ENCODE measurements at places on chromosomes 12 and 14.

- peak; percentile 52 for DNase-seq
Measured at GRCh38 chr14:78598046-78598920, 428.1 kb downstream of the NRXN3 start.

- peak; percentile 40 for DNase-seq
Measured at GRCh38 chr12:77615332-77615731, 215.4 kb upstream of the NAV3 start.

DNA sequence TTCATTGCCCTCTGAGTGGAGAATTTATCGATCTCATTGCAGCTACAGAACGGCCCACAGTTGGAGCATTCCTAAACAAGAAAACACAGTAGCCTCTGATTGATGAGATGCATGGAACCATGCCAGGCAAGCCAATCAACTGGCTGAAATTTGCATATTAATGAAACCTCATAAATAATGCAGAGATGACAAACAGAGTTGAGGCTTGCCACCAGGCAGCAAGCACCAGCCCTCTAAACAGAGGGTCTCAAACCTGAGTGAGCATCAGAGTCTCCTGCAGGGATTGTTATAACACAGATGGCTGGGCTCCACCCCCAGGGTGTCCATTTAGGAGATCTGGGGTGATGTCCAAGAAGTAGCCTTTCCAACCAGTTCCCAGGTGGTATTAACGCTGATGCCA is 60.9 kb upstream of the CMKLR1 start:
- no peak for DNase-seq

DNA sequence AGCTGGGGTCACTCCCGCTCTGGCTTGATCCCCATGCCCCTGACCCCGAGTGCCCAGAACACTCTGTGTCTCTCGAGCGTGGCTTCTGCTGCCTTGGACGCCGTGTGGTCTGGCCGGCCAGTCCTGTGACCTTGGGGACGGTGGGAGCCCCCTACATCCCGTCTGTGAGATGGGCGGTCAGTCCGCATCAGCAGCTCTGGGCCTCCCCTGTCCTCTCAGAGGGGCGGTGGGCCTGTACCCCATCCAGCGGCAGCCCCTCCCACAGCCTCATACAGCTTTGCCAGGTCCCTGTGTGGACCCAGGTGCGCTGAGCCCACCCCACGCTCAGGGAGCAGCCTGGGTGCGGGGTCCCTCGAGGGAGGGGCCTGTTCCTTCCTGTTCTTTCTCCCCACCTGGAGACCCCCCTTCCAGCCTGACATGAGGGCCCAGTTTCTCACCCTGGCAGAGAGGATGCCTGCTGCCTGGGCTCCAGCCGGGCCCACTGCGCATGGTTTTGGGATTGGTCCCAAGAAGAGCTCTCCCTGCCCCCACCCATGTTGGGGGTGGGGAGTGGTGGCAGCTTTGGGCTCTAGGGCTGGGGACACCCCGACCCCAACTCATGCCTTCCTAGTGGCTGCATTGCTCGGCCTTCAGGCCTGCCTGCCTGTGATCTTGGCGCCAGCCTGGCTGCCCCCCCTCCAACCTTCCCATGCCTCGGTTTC is 1.5 kb downstream of the MTA1 start:
- no peak for DNase-seq

DNA sequence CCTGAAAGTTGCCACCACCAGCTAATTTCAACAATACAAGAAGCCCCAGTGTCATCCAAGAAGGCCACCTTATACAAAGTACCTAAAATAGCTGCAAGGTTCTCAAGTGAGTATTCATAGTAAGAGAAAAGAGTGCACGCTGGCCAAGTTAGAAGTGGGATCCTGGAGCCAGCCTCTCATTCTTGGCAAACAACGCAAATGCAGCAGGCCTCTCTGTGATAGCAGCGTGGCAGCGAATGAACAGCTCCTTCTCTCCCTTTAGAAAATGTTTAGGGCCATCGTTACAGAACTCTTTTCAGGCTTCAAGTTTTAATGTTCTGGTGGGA is 78.0 kb upstream of the IFNG-AS1 start:
- no peak for DNase-seq

DNA sequence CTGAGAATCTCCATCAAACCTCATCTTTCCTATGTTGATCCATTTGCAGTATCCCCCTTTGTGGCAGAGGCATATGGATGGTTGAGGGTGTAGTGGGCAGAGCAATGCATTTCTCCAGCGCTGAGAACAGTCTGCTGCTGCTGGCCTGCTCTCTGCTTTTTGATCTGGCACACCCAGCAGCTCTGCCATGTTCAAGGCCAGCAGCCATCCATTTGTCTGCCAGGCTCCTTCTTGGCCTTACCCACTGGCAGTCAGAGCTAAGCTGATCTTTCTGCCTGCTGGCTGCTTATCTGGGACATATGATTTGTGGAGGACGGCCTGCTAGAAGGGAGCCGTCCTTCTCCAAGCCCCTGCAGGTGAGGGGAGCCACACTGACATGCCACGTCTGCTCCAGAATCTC is 17.0 kb downstream of the NPC2 start:
- DNase-seq, result no peak

GRCh38 chr14:99744199-99744872 is 48.9 kb upstream of the EML1 start:
- peak; percentile 54 for DNase-seq

GRCh38 chr14:88616697-88617096 is 53.9 kb downstream of the ZC3H14 start:
- DNase-seq, result no peak

DNA sequence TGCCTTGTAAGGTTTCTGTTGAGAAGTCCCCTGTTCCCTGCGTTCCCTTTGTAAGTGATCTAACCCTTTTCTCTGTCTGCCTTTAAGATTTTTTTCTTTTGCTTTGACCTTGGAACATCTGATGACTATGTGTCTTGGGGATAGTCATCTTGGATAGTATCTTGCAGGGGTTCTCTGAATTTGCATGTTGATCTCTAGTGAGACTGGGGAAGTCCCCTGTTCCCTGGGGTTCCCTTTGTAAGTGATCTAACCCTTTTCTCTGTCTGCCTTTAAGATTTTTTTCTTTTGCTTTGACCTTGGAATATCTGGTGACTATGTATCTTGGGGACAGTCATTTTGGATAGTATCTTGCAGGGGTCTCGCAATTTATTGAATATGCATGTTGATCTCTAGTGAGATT is 38.2 kb upstream of the TMX1 start:
- no peak for DNase-seq

- DNase-seq, result peak; percentile 98
Measured at GRCh38 chr12:65867394-65867793, 43.1 kb downstream of the HMGA2 start.

- peak; percentile 13 for DNase-seq
Measured at GRCh38 chr12:94208622-94208966, 60.2 kb downstream of the PLXNC1 start.

DNA sequence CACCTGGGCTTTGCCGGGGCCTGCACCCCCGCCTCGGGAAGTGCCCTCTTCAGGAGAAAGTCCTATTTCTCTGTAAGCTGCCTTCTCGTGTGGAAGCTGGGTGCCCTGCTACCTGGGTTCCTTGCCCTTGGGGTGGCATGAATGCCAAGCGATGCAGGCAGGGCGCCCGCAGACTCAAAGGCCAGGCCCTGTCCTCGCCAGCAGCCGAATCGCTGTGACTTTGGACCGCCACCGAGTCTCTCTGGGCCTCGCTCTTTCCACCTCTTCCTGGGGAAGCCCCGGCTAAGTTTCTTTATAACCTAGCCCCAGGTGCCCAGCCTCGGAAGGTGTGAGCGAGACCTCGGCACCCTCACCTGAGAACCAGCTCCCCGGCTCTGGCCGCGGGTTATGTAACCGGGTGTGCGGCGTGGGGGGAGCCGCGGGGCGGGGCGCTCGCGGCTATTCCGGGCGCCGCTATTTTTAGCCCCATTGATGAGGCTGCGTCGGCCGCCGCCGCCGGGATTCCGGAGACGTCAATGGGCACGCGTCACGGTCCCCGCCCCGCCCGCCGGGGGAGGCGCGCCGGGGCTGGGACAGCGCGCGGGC is 14.6 kb upstream of the NR4A1 start:
- peak; percentile 60 for DNase-seq

DNA sequence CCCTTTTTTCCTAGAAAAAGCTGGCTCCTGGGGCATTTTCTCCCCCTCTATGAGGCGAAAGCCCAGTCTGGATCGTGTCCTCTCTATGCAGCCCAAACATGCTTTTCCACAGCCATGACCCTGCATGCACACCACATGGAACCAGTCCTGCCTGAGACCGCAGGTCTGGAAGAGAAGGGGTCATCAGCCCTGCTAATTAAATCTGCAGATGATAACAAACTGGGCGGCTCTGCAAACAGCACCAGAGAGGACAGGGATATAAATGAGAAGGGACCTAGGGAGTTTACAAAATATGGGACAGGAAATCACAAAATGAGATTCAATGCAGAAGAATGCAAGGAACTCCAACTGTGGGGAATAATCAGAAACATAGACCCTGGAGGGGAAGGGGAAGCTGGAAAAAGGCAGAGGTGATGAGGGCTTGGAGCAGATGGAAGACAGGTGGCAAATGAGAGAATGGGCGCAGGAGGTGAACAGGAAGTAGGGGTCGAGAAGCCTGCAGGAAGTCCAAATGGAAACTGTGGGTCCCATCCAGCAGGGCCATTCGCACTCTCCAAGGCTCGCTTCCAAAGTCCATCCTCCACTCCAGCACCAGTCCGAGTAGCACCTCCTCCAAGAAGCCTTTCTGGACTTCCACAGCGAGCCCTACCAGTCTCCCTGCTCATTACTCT is 76.3 kb downstream of the ANO2 start:
- DNase-seq, result no peak

DNA sequence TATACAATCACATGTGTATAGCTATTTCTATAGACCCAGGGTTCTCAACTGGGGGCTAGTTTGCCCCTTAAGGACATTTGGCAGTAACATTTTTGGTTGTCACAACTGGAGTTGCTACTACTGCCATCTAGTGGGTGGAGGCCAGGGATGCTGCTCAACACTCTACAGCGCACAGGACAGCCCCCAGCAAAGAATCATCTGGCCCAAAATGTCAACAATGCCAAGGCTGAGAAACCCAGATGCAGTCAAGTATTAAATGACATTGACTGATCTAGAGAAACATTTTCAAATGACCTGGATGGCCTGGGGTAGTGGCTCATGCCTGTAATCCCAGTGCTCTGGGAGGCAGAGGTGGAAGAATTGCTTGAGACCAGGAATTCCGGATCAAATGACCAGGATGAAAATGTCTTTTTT is 5.8 kb downstream of the WSB2 start:
- peak; percentile 46 for DNase-seq

DNA sequence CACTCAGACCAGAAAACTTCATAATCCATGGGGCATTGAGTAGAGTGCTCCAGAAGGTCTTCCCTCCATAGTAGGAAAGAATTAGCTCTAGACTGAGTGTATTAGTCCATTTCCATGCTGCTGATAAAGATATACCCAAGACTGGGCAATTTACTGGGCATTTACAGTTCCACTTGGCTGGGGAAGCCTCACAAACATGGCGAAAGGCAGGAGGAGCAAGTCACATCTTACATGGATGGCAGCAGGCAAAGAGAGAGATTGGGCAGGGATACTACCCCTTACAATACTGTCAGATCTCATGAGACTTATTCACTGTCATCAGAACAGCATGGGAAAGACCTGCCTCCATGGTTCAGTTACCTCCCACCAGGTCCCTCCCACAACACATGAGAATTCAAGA is 300.6 kb upstream of the TMEM132C start:
- no peak for DNase-seq
